ENCODE measurements at places on chromosomes 2 and 18.

- DNase-seq: no peak
Observed at GRCh38 chr2:199219551-199219950, 238.2 kb downstream of the SATB2 start.

GRCh38 chr2:26043109-26043508 lies 9.2 kb downstream of the RAB10 start:
- DNase-seq: no peak

- DNase-seq: no peak
Observed at GRCh38 chr18:58168221-58168620, 124.2 kb downstream of the NEDD4L start.

DNA sequence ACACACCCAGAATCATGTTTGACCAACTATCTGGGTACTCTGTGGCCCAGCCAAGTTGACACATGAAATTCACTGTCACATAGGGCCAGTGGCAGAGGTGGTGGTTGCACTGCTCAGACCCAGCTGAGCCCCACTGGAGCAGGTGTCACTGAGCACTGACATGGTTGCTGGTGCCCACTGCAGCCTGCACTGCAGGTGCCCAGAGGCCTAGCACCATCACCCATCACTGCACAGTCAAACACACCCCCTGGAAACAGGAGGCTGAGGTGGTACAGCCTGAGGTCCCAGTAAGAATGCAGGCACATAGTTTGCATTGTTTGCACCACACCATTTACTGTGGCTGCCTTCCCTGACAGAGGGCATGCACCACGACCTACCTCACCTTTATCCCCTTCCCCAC lies 278.7 kb upstream of the MGAT5 start:
- DNase-seq: no peak

DNA sequence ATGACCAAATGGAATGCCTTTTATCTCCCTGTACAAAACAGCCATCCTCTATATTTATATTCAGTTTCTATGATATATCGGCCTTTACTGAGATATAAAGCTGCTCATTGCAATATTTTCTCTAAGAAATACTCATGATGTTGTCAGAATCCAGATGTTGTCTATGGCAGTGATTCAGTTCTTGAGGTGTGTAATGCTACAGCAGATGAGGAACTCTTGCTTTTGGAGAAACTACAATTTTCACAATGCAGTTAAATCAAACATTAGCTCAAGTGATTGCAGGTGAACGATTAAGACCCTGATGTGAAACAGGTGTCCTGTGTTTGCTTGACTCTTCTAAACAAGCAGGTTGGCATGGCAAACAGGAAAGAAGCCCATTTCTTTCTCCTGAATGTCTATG lies 256.2 kb upstream of the CDH20 start:
- DNase-seq: no peak
